Endothelial cell (in vitro differentiated cells): ENCODE measurements at places on chromosomes 16 and 17. TPM values are rescaled to one million over a fixed set of nuclear protein-coding genes. Genes with fewer than 3 reads are reported as not detected.

- DNase-seq = no peak
Observed at GRCh38 chr17:47837401-47838039, 3.6 kb downstream of the SCRN2 start.

- DNase-seq = no peak
Observed at GRCh38 chr16:445566-445965, 20.1 kb downstream of the RAB11FIP3 start.

DNA sequence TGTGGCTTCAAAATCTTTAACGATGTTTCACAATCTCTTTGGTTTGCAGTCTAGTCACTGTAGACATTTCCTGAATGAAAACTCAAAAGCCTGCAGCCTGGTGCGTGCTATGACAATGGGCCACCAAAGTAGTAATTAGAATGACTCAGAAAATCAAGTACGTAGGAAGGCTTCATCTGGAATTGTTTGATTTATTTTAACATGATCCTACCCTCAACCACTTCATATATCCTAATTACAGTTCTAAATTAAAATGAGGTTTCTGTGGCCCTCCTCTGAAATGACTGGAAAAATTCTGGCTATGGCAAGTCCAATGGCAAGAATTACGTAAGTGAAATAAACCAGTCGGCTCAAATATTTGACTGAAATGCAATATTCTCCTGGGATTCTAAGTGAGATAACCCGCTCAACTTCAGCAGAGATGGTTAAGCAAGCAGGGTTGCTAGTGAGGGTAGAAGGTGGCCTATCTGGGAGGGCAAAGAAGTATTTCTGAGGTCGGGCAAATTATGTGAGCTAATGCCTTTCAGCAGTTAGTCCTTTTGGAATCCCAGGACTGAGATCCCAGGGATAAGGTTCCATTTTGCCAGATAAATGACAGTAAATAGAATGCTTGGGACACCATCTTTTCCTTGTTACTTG, 145.6 kb upstream of the MYOCD start:
- DNase-seq = no peak

DNA sequence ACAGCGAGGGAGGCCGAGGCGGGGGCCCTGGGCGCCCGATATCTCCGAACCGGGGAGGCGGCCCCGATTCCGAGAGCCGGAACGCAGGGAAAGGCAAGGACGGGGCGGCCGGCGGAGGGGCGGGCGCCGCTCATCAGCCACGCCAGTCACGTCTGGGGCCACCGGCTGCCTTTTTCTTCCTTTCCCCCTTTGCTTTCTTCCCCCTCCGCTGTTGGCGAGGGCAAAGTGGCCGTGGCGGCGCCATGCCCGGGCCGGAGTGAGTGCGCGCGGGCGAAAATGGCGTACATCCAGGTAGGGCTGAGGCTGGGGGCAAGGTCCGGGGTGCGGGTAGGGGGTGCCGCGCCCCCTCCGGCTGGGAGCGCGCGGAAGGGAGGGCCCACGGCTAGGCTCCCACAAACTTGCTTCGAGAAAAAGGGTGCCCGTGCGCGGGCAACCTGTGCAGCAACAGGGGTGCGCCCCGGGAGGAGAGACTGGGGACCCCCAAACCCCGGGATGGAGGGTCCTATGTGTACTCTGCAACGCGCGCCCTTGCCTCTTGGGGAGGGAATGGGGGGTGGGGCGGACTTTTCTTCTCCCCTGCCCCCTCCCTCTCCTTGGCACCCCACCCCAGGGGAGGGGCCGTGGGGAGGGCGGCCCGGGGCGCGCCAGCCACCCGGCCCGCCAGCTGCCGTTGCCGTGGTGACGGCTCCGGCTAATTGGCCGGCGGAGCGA, 486 bp downstream of the SYT17 start:
- peak; percentile 18 for DNase-seq

DNA sequence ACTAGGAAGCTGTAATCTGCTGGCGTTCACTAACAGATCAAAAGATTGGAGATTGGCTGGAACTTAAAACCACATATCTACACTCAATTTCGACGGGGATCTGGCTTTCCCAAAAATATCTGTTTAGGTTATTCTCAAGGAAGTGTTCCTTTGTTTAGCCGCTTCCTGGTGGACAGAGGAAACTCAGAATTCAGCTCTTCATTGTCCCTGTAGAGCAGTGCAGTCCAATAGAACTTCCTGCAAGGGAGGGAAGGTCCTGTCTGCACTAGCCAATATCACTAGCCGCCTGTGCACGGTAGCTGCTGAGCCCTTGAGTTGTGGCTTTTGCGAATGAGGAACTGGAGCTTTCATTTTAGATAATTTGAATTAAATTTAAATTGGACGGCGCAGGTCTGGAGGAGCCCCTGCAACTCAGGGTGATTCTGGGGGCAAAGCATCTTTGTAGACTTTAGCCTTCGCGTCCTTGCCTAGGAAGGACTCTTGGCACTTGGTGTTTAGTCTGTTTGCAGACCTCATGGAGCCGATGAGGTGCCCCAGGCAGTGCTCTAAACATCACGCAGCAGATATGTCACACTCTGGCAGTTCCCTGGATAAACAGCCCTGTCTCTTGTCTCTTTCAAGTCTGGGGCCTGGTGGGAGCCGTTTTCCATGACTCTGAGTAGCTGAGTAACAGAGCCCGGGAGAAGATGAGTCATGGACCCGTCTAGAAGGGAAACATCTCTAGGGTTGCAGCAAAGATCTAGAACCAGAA, 122.2 kb downstream of the CCDC182 start:
- DNase-seq = peak; percentile 12

GRCh38 chr17:6703751-6704150, 9.4 kb downstream of the SLC13A5 start:
- no peak for DNase-seq

GRCh38 chr17:42553866-42554249, 1.1 kb downstream of the HSD17B1 start:
- no peak for DNase-seq

DNA sequence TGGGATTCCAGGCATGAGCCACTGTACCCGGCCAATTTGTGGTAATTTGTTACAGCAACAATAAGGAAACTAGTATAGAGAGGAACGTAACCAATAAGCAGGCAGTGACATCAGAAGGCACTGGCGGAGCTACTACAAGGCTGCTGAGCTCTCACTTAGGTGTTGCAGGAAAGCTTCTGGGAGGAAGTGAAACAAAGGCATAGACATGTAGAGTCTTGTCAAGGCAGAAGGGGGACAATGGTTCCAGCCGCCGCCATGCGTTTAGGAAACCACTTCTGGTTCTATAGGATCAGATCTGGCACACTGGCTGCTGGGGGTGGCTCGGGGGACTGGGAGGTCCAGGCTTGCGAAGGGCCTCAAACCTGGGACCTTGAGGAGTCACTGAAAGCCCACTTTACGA, 9.4 kb upstream of the CPSF4L start:
- DNase-seq = no peak

DNA sequence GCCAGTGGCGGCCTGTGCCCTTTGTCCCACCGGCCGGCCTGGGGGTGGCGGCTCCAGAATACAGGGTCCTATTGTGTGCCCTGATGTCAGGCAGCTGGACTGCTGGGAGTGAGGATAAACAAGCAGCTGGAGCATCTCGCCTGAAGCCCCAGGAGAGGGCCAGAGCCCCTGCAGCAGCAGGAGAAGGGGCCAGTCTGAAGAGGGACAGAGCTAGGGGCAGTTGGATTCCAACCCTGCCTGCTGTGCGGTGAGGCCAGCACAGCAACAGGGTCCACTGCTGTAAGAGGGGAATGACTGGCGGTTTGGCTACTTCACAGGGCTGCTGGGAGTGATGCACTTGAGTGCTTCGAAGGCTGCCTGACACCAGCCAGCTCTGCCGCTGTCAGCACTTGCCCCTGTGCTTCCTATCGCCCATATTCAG, 25.0 kb downstream of the RAB11FIP4 start:
- no peak for DNase-seq

GRCh38 chr16:745739-746138, 4.9 kb upstream of the CIAO3 start:
- peak; percentile 62 for DNase-seq

The NPIPA5 gene
- 1.7 TPM for total RNA-seq

GRCh38 chr16:29820730-29821642, 724 bp downstream of the MVP start:
- no peak for DNase-seq

DNA sequence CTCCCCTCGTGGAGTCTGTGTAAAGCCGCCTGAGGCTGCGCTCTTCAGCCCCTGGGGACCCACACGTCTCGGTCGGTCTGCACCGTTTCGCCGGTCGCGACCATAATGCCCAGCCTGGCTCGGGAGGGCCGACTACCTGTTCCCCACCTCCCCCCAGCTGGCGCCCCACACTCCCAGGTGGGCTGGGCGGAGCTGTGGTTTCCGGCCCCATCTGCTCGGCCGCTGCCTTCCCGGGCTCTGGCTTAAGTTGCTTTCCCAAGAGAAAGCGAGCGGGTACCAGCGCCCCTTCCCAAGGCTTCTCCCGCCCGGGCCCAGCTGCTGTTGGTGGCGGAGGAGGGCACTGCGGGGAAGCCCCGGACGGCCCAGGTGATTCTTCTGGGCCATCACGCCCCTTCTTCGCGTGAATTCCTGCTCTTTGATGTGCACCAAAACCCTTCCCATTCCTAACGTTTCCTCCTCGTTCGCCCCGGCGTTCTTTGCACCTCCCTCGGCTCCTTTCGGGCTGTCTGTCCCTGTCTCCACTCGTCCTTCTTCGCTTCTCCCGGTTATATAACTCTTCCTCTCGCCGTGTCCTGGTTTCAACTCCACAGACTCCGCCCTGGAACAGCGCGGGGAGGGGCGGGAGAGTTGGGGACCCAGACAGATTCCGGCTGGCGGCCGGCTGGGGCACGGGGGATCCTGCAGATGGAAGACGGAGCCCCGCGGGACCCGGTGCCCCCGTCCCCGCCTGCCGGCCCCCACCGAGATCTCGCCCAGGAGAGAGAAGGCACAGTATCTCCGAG, 2.0 kb downstream of the KDM6B start:
- DNase-seq = peak; percentile 65

The TNP2 gene
- not detected for total RNA-seq

DNA sequence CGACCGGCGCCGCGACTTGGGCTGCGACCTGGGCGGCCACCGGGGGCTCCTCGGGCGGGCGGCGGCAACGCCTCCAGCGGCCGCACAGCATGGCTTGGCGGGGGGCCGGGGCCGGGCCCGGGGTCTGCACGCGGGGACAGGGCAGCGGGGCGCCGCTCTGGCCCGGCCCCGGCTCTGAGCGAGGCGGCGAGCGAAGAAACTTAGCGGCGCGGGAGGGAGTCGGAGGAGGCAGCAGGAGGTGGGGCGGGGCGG, at the start of gene PLCD3:
PLCD3 (minus strand) TSS at position 196 of the 252 bp plus-strand sequence; CDS start at position 91, 105 bp downstream.
- no peak for DNase-seq

DNA sequence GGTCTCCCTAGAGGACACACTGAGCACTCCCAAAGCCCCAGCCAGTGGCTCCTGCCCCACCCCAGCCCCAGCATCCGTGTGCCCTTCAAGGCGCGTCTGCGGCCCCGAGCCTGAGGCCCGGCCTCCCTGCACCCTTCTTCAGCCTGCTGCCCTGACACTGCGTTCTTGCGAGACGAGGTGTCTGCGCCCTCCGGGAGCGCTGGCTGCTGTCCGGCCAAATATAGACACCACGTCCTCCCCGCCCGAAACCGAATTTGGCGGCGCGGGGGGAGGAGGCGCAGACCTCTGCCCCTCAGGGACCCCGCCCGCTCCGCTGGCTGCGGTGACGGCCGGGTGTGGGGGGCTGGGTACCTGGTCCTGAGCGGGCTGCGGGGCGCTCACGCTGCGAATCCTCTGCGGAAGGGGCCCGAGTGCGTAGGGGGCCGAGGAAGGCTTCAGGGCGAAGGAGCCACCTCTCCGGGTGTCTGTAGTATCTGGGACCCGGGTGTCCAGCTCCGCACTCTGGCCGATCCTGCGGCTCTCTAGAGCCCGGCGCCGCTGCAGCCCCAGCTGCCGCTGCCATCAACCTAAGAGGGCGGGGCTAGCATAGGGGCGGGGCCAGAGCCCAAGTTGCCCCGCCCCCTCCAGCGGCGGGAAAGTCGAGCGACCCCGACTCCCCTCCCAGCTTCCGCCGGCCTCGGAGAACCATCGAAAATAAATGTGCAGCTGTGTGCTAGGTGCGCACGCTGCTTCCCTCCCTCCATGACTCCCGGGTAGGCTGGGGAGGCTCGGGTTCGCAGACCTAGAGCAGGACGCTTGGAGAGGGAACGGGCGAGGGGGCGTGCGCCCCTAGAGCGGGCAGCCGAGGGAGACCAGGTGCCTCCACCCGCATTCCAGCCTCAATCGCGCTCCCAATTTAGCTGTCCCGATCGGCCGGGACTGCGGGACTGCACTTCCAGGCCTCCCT, at the start of gene CORO6:
CORO6 (minus strand) TSS at position 576 of the 946 bp plus-strand sequence. CDS start 1,491 bp downstream, outside the sequence.
- DNase-seq = peak; percentile 75

GRCh38 chr16:57096192-57096591, 3.8 kb downstream of the CPNE2 start:
- no peak for DNase-seq

The RAB11FIP4 gene
- total RNA-seq = 0.92 TPM

GRCh38 chr17:30113213-30113612, 3.4 kb upstream of the NSRP1 start:
- no peak for DNase-seq

DNA sequence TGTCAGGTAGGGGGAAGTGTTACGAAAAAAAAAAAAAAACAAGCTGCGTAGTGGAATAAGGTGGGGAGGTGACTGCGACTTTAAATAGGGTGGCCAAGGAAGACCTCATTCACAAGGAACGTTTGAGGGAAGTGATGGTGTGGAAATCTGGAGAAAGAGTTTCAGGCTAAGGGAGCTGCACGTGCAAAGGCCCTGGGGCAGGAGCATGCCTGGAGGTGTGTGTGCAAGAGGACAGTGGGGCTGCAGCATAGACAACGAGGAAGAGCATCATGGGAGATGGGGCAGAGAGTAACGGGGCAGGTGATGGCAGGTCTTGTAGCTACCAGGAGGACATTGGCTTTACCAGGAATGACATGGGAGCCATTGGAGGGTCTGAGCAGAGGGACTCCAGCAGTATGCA, 12.0 kb downstream of the GSG1L start:
- no peak for DNase-seq

The CLEC18C gene
- 1.0 TPM for total RNA-seq

- DNase-seq = no peak
Observed at GRCh38 chr16:57276596-57276995, 7.9 kb downstream of the PLLP start.

The GUCY2D gene
- total RNA-seq = not detected

The CYBA gene
- 140 TPM for total RNA-seq

The STAC2 gene
- not detected for total RNA-seq

DNA sequence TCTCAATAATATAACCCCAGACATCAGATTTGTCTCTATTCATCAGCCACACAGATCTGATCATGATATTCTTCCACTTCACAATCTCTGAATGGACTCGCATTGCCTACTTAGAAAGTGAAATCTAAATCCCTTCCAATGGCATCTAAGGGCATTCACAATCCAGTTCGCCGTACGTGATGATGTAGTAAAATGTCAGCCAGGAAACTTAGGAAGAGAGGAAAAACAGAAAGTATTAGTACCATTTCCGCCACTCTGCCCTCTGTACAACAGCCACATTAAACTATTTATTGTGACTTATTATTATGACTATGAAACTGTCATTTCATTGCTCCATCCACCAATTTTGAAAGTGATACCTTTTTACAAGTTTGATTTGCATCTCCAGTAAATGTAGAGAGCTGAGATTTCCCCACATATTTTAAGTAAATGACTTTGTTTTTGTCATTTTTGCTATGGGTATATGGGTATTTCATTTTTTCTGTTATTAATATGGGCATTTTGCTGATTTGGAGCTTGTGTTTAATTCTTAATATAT, 69.4 kb upstream of the SMIM36 start:
- DNase-seq = no peak
